ENCODE measurements at places on chromosomes 3 and 15.

- DNase-seq: no peak
Observed at GRCh38 chr3:132509506-132509905, 87.6 kb upstream of the ACKR4 start.

GRCh38 chr15:48250640-48251076, 44.6 kb downstream of the SLC12A1 start:
- peak; percentile 85 for DNase-seq

GRCh38 chr15:89499156-89499555, 2.8 kb upstream of the RHCG start:
- no peak for DNase-seq

DNA sequence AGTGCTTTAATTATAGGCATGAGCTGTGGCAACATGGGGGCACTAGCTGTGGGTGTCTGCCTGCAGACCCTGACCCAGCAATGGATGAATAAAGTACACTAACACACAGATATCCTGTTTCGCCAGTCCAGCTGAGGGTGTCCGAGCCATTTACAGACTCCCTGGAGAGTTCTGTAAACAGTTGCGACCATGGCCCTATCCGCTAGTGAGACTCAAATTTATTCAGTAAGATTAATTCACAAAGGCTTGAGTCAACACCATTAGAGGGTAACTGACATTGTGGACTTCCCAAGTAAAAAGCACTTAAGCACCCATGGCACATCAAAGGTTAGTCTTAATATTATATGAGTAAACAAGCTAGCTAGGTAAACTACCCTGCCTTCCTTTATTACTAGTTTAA, 161.6 kb downstream of the TBL1XR1 start:
- DNase-seq: no peak

GRCh38 chr3:40901796-40902195, 297.5 kb upstream of the CTNNB1 start:
- no peak for DNase-seq

DNA sequence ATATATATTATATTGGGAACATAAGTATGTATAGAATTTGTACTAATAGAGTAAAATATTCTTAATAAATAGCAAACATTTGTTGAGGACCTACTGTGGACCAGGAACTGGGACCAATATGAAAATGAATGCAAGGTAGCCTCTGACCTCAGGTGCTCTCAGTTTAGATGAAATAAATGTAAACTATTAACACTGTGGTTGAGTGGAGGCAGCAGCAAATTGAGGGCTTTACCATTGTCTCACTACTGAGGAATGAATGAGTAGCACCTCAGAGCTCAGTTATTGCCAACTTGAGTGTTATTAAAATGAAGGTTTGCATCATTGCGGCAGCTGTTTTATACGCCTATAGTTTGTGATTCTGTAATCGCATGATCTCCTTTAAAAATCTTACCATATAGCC, 90.9 kb upstream of the CGNL1 start:
- DNase-seq: no peak

DNA sequence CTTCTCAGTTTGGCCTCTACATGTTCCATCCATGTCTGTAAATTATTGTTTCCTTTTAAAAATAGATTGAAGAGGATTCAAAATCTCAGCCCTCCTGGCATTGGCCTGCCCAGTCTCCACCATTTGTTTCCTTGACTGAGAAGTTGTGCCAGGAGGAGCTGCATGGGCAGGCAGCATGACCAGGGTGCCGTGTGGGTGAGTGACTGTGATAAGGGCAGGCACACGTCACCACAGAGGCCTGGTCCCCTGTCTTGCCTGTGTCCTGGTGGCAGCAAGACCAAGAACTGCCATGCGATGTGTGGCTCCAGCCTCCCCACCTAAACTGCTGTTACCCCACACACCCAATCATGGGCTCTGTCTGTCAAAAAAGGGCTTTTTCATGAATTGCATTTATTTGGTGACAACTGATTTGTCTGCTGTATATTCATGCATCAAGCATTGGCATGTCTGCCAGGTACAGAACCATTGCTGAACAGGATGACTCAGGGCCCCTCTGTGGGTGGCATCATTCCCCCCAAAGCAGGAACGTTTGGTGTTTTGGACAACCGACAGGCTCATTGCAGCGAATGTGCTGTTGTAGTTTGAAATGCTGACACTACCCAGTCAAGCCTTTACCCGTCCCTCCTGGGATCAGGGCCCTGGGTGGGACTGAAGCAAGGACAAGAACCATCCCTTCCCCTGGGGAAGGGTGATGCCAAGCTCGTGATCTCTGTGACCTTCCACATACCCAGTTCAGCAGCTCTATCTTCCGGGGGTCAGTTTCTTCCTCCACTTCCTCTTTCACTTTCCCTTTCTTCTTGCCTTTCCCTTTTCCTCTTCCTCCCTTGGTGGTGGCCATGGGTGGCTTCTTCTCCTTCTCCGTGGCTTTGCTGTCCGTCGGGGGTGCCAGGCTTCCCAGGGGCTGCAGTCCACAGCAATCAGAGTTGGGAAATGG, 51.6 kb downstream of the TRPM1 start:
- DNase-seq: no peak

- DNase-seq: no peak
Observed at GRCh38 chr3:17201538-17201937, 316.8 kb downstream of the PLCL2 start.

DNA sequence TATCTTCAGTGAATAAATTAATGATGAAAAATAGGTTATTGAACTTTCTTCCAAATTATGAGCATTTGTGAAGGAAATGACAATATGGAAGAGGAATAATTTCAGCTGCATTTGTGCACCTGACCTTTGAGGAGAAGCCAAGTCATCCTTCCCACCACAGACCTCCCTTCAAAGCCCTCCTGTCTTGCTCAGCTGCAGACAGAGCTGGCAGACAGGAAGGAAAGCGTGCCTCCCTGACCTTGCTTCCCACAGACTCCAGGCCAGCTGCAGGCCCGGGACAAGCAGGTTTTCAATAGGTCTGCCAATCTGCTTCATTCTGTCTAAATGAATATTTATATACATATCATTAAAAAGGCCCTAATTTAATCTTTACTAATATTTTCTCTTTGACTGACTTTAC, 152.9 kb upstream of the RBMS3 start:
- DNase-seq: no peak

- DNase-seq: no peak
Observed at GRCh38 chr3:134339331-134339730, 34.9 kb downstream of the AMOTL2 start.

DNA sequence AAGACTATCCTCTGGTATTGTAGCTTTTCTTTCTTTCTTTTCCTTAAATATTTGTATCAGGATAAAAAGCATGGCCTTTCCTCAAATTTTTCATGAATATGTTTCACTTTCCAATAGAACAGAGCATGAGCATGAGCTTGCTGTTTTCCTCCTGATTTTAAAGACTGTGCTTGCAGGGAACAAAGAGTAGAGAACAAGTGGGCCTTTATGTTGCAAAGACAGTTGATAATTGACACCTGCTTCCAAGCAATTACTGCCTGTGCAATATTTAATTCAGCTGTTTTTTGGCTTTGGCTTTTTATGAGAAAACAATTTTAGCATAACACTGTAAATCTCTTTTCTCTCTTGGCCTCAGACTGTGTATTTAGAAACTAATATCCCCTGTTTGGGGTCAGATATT, 263.6 kb upstream of the AZI2 start:
- DNase-seq: peak; percentile 40

DNA sequence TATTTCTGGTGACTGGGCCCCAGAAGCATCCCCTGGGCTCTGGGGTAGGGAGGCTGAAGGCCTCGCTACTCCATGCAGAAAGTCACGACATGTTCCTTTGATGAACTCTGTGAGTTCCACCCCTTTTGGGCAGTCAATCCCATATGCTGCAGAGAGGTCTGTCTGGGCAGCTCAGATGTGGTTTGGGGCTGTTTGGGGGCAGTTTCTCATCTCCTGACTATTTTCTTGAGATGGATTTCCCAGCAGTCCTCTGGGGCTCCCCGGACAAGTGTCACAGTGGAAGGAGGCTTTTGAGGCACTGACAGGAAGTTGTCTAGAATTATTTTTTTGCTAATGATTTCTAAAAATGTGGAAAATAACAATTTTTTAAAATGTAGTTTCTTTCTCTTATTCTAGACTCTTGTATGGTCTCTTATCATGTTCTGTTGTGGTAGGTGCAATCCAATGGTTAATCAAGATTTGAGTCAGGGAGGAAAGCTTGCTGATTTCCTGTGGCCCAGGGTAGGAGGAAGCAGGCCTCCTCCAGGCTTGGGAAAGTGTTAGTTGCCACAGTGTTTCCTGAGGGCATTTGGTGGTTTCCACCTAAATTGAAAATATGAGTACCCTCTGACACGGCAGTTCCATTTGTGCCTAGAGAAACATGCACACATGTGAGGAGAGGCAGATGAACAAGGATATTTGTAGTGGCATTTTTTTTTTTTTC, 19.9 kb upstream of the TATDN2 start:
- DNase-seq: no peak

DNA sequence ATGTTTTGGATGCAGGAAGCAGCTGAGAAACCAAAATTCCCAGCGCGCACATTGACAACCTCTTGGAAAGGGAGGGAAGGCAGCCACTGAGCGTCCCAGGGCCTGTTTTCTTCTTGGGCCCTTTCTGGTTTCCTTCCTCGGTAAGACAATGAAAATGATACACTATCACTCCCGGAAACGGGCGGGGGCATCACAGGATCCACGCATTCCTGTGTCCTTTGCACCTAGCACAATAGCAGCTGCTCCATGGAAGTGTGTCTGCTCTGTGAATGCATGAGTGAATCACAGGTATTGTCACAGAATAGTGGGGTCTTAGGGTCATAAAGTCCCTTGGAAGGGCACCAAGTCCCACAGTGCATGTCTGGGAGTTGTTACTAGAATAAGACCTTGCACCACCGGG, 6.3 kb upstream of the ITPKA start:
- DNase-seq: no peak

DNA sequence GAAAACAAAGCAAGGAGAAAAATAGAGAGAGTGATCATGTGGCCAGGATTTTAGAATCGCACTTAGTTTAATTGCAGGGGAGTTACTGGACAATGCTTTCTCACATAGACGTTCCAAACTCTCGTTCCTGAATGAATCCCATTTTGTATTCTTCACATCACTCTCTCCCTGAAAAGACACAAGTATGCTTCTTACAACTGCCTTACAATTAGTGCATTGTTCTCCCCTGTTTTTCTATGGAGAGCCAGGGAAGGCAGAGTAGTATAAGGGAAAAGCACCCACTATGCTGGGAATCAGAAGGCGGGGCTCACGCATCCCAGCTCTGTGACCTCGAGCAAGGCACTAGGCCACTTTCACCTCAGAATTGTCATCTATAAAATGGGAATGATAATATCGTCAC, 14.4 kb downstream of the TMOD2 start:
- no peak for DNase-seq

- DNase-seq: no peak
Observed at GRCh38 chr3:58464866-58465265, 27.0 kb upstream of the KCTD6 start.

GRCh38 chr15:84859144-84859543, 25.3 kb upstream of the SLC28A1 start:
- no peak for DNase-seq

DNA sequence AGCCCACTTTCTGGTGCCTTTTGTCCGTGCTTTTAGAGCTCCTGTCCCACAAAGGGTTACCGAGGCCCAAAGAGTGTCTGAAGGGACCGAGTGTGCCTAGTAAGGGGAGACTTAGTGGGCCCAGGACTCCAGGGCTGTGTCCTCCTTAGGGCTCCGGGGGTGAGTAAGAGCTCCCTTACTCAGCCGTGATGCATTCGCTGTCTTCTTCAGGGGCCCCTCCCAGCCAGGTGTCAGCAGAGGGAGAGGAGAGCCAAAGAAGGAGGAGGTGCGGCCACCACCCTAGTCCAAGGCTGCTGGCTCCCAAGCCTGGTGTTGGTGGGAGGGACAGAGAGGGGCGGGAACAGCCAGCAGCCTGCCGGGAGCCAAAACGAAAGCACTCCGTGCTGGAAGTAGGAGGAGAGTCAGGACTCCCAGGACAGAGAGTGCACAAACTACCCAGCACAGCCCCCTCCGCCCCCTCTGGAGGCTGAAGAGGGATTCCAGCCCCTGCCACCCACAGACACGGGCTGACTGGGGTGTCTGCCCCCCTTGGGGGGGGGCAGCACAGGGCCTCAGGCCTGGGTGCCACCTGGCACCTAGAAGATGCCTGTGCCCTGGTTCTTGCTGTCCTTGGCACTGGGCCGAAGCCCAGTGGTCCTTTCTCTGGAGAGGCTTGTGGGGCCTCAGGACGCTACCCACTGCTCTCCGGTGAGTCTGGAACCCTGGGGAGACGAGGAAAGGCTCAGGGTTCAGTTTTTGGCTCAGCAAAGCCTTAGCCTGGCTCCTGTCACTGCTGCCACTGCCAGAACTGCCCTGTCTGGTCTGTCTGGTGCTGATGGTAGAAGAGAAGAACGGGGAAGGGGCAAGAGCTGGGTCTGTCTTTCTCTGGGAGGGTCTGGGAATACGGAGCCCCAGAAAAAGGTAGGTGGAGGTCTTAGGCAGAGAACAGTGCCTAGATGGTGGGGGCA, at the start of gene IL17RC:
IL17RC (plus strand) TSS at position 365 of the 947 bp plus-strand sequence; CDS start at position 583, 218 bp downstream.
- DNase-seq: peak; percentile 86
